ENCODE measurements at places on chromosomes 7 and 10.

DNA sequence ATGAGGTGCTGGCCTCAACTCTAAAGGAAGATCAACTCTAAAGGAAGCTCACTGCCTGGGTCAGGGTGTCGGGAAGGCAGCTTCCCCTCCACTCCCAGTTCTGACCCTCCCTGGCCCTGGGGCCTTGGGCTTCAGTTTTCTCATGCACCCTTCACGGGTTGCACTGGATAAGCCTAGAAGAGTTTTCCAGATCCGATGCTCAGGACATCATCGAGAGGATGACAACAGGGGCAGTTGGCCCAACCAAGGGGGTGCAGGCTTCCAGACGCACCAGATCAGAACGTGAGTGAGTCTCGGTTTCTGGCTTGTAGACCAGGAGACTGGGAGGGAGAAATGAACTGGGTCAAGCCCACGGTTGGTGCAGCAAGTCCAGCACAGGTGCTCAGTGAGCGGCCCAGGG lies 34.2 kb upstream of the CHST15 start:
- DNase-seq, result no peak

- DNase-seq, result no peak
Observed at GRCh38 chr7:27665531-27665930, 2.8 kb upstream of the HIBADH start.

GRCh38 chr10:121675344-121675743 lies 77.1 kb upstream of the FGFR2 start:
- no peak for DNase-seq

- DNase-seq, result no peak
Observed at GRCh38 chr7:120988591-120989256, at the start of gene CPED1. Gene CPED1 (plus strand): TSS chr7:120988711. CDS start chr7:120989622, 911 bp downstream.

- no peak for DNase-seq
Observed at GRCh38 chr10:48450233-48450740, 143.8 kb downstream of the MAPK8 start.

All from NCI-H748 treated with DMSO at 0.1 percent for 48 hours (cell line).